ENCODE measurements at places on chromosomes 1 and 21.

GRCh38 chr1:100347009-100347966, 5.0 kb upstream of the CDC14A start:
- DNase-seq: no peak

- no peak for DNase-seq
These were observed 3.3 kb downstream of the SUCO start for GRCh38 chr1:172536256-172536655.

DNA sequence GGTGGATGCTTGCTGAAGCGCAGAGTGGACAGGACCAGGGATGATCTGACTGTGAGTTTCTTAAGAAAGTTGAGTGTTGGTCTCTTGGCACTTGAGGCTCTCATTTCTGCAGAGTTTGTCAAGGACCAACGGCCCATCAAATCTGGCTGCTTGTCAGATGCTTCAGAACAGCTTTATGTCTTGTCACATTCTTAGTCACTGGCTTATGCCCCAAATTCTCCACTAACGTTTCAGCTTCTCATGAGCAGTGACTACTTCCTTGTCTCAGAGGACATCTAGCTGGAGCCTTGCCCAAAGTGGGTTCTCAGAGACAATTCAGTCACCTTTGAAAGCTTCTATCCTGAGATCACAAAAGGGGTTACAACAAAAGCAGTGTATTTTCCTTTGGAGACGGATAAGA, 92.3 kb downstream of the ST6GALNAC5 start:
- no peak for DNase-seq

DNA sequence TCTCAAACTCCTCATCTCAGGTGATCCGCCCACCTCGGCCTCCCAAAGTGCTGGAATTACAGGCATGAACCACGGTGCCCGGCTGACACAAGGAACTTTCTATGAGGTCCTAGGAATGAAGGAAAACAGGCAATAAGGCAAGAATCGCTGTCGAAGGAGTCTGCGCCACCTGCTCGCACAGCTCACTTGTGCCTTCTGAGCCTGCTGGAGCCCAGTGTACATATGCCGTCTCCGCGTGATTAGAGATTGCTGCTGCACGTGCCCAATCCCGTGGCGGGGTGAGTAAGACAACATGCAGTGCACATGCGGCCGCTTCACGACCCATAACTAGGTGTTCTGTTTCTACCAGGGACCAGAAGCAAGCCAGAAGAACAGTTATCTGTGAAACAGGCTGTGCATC, 24.3 kb downstream of the H3-3A start:
- DNase-seq: no peak

- no peak for DNase-seq
These were observed 99.1 kb upstream of the ARTN start for GRCh38 chr1:43834280-43835081.

DNA sequence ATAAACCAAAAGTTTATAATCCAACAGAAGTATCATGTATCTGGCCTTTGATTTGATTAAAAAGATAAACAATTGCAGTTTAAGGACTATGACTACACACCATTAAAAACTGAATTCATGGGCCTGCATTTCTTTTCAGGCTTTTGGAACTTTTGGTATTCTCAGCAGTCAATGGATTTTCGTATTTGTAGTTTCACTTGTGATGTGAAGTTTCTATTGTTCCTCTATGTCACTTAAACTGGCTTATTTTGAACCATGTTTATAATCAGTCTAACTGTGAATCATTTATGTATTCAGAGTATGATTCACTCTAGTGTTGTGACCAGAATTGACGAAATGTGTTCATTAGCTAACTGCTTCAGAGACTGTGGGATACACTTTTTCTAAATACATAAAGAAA, 132.9 kb downstream of the COQ8A start:
- no peak for DNase-seq

GRCh38 chr21:42137191-42137904, 66.2 kb downstream of the UMODL1 start:
- no peak for DNase-seq

DNA sequence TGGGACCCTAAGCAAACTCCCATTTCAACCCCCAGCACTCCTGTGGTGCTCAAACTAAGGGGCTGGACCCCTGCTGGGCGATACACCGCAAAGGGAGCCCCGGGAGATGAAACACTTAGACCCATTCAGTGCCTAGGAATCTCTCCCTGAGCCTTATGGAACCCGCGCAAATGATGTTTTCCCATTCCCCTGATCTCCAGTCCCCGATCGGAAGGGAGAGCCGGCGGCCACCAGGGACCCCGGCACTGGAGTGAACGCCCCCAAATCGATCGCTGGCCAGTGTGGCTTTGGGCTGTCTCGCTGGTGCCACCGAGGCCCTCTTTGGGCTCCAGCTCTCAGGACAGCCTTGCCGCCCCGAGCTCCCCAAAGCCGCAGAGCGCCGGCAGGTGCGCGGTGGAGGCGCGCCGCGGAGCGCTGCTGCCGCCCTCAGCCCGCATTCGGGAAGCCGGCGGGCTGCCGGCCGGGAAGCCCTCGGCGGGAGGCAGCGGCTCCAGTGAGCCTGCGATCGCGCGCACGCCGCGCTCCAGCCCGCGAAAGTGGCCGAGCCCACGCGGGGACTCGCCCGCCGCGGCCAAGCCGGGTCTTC, 1.1 kb downstream of the PLXNA2 start:
- DNase-seq: no peak

GRCh38 chr1:94925561-94926125, 1.3 kb downstream of the CNN3 start:
- DNase-seq: no peak
